Effector memory CD4-positive, alpha-beta T cell (primary cell): ENCODE measurements at places on chromosomes 16 and 17.

DNA sequence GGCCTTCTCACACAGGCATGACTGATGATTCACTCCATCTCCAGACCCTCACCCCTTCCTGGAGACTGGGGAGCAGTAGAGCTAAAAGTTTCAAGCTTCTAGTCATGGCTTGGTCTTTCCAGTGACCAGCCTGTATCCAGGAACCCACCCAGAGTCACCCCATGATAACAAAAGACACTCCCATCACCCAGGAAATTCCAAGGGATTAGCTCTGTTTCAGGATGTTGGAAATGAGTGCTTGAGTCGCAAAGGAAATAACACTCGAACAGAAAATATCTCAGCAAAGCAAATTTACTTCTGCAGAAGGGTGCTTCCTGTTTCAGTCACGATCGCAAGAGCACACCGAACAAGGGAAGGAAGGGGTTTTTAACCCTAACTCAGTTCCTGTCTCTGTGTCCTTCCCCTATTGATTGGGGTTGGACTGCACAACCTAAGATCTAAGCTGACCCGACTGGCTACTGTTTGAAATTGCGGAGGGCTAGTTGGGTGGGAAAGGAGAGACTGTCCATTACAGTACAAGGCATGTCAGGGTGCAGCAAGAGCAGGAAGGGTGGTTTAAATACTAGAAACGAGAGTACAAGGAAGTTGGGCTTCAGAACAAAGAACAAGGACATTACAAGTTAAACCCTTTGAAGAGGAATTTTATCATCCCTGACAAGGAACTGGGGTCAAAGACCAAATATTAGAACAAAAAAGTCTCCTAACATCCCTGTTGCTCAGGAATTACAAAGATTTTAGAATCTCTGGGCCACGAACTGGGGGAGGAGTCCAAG is 224.4 kb upstream of the CACNG5 start:
- DNase-seq, result no peak

DNA sequence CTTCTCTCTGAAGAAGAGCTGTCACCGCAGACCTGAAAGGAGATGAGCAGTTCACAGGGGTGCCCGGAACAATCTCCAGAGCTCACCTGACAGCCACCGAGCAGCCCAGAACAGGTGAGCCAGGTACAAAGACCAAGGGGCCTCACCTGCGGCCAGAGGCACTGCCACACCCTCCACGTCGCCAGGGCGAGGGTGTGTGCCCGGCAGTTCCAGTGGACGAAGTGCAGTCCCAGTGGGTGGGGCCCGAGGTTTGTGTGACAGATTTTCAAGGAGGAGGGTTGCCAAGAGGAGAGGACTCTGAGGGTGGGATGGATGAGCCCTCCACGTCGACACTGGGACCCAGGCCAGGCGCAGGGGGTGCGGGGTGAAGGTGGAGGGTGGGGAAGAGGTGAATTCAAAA is 61.7 kb downstream of the SMPD3 start:
- no peak for DNase-seq

DNA sequence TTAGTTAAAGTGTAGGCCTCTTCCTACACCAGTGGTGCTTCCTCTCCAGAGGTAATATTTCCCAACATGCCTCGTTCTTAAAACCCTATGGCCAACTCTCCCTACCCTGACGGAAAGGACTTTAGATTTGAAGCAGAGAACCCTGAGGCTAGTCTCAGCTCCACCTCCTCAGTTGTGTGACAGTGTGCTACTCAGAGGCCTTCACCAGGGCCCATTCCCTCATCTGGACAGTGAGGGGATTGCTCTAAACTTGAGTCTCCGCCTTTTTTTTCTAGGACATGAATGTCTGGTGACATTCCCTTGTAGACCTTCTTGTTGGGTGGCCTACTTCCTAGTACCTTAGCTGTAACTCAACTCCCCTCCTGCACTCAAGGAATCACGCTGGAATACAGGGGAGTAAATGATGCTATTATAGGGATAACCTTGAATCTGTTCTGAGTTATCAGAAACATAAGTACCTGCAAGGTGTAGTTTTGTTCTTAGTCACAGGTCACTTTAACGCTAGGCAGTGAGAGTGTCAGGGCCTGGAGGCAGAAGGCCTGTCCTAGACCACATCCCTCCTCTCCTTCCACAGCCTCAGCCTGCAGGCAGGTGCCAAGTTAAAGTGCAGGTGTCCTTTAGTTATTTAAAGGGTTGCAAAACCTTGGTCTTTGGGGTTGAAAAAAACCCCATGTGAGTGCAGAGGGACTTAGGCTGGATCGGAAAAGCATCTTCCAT is 26.9 kb downstream of the LDHD start:
- no peak for DNase-seq

DNA sequence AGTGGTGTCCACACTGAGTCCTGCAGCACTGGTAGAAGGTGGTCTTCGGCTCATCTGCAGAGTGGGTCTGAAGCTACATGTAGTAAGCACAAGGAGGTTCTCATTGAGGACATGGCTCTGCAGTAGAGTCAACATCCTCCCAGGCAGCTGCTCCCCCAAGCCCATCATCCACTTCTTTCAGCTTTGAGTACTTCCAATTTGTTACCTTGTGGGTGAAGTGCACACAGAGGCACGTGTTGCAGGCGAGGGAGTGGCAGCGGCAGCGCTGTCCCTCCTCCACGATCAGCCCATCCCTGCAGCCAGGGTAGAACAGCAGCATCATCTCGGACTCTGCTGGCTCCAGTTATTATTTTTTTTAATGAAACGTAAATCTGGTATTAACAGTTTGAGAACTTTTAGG is 1.8 kb upstream of the SSTR2 start:
- DNase-seq, result no peak
